ENCODE measurements at places on chromosomes 13 and 19.

- no peak for DNase-seq
Observed at GRCh38 chr13:43122791-43123190, 99.4 kb downstream of the DNAJC15 start.

- DNase-seq: no peak
Observed at GRCh38 chr13:77299587-77299986, 27.3 kb downstream of the MYCBP2 start.

DNA sequence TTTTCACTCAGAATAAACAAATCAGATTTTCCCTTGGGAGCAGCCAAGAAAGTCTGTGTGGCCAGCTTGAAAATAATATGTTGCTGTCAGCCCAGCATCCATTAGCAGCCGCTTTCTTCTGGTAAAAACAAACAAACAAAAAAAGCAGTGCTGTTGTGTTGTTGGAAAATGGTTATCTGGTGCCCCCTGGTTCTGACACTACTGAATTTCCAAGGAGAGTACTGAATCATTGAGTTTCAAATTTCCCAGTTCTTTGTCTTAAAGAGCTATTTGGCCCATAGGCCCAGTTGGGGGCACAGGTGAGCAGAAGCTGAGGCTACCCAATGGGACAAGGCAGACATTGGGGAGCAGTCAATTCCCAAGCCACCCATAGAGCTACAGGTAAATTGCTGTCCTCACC lies 995.9 kb downstream of the UQCRFS1 start:
- DNase-seq: no peak

DNA sequence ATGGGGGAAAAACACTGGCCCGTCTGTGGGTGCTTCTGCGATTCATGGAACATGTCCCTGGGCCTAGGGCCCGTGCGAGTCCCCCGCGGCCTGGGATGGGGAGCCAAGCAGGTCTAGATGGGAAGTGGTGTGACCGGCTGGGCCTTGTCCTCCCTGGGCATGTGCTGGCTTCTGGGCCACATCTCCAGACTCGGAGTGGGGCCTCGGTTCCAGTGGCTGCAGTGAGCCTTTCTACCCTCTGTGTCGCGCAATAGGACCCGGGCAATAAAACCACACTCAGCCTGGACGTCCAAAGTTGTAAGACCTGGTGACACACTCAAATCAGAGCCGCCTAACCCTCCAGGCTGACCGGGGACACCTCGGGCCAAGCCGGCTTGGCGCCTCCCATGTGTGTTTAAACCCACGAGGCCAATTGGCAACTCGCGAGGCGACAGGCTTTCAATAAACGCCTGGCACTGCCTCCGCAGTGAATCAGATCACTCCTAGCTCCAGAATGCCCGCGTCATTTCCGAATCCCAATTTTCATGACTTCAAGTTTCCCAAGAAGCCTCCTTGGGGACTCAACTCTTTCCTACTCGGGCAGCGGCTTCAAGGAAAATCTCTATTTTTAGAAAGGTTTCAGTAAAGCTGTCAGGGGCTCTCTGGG lies 57.3 kb downstream of the KLF2 start:
- peak; percentile 73 for DNase-seq

- no peak for DNase-seq
Observed at GRCh38 chr13:25988661-25989060, 63.2 kb downstream of the SHISA2 start.

DNA sequence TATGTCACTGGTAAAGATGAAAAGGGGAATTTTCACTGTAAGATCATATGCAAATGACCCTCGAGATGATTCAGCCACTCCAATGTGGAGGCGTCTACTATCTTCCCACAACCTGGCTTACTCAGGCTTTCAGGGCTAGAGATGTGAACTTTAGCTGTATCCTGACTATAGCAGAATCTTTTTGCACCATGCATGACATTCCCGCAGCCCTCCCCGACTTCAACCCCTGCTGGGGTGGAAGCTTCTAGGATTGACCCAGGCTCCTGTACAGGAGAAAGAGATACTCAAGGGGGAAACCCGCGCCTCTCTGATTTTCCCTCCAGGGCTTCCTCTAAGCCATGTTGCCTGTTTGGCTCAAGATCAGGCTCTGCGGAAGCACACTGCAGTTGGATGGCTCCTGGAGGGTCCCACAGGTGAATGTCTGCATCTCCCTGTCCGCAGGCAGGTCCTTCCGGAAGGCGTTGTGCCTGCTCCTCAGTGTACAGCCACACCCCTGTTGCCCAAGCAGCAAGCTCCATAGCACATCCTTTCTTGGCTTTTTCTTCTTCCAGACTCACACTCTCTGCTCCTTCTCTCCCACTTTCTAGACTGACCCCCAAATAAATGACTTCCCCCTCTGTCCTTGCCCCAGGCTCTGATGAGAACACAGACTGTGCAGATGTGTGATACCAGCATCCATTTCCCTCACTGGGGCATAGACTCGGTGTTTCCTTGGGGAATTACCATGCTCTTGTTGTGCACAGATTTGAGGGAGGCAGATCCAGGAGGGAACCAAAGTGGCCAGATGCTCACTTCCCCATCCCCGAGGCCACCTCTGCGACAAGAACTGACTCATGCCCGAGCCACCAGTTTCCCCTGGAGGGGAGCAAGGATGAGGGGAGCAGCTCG lies 29.1 kb upstream of the POP4 start:
- peak; percentile 81 for DNase-seq

DNA sequence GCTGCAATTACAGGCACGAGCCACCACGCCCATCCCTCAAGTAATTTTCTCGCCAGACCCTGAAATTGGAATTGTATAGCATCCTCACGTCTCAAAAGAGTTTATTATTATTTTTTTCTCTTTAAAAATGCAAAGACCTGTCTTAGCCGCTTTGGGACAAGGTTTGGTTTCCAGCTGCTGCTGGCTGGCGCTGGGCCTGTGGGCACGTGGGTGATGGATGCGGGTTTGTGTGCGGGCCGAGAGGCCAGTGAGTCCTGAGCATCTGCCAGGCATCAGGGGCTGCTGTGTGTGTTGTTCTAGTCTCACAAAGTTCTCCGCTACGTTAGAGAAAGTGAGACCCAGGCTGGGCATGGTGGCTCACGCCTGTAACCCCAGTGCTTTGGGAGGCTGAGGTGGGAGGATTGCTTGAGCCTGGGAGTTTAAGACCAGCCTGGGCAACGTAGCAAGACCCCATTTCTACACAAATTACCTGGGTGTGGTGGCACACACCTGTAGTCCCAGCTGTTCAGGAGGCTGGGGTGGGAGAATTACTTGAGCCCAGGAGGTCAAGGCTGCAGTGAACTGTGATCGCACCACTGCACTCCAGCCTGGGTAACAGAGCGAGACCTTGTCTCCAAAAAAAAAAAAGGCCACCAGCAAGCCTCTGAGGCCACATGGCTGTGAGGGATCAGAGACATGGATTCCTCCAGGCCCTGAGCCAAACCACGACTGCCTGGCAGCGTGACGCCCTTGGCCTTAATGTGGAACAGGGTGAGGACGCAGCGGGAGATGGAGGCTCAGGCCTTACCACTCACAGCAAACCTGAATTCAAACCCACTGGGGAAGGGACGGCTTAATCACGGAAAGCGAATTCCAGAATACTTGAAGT lies 4.7 kb upstream of the TMPRSS9 start:
- DNase-seq: no peak

DNA sequence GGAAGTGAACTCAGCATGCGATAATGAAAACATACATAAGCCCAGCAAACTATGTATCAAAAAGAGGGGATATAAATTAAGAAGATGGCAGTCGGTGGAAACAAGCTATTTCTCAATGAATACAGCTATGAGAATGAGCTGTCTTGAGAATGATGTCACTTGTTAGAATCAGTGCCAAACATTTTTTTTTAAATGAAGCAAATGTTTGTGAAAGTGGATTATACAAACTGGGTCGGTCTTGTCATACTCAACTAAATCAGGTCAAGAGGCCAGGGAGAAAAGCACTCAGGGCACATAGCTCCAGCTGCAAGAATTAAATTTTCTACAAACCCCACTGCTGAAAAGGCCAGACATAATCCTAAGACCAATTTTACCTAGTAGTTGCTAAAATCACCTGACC lies 1048.4 kb downstream of the SLITRK1 start:
- no peak for DNase-seq

GRCh38 chr13:45541806-45542205 lies 73.7 kb downstream of the ERICH6B start:
- DNase-seq: no peak

- DNase-seq: peak; percentile 55
Observed at GRCh38 chr13:97028441-97029299, 34.4 kb upstream of the OXGR1 start.

DNA sequence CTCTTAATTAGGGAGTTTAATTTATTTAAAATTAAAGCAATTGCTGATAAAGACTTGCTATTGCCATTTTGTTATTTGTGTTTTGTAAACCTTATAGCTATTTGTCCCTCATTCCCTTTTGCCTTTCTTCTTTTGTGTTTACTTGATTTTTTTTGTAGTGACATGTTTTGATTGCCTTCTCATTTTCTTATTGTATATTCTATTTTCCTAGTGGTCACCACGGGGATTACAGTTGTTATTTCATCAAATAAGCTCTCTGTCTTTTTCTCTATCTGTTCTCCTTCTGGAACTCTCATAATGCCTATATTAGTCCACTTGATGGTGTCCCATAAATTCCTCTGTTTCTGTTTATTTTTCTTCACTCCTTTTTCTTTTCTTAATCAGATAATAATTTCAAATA lies 64.4 kb upstream of the FRY start:
- DNase-seq: no peak

DNA sequence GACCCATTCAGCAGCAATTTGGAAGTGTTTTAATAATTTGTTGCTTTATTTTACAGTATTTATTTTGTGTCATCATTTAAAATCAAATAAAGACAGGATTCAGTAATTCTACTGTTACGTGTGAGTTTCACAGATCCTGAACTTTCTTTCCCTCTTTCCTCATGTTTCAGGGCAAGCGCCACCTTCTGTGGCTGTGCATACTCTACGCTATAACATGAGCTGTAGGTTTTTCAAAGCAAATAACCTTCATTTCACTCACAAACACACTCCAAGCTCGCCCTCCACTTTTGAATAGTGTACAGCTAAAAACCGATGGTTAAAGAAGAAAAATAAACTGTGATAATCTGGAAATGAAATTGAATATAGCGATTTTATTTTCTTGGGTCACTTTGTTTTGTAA lies 753.3 kb downstream of the OLFM4 start:
- no peak for DNase-seq

GRCh38 chr19:31318790-31319425 lies 30.3 kb downstream of the TSHZ3 start:
- DNase-seq: no peak

DNA sequence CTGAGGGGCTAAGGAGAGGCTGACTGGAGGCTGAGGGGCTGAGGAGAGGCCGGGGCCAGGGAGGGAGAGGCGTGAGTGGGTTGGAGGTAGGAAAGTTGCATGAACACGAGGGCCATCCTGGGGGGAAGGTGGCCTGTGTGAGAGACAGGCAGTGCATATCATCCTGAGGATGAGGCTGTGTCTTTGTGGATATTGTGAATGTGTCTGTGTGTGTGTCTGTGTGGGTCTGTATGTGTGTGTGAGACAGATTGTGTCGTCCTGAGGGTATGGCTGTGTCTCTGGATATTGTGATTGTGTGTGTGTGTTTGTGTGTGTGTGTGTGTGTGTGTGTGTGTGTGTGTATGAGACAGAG lies 422 bp downstream of the ZNF71 start:
- DNase-seq: no peak

GRCh38 chr13:81874253-81874652 lies 1533.3 kb upstream of the SPRY2 start:
- no peak for DNase-seq

DNA sequence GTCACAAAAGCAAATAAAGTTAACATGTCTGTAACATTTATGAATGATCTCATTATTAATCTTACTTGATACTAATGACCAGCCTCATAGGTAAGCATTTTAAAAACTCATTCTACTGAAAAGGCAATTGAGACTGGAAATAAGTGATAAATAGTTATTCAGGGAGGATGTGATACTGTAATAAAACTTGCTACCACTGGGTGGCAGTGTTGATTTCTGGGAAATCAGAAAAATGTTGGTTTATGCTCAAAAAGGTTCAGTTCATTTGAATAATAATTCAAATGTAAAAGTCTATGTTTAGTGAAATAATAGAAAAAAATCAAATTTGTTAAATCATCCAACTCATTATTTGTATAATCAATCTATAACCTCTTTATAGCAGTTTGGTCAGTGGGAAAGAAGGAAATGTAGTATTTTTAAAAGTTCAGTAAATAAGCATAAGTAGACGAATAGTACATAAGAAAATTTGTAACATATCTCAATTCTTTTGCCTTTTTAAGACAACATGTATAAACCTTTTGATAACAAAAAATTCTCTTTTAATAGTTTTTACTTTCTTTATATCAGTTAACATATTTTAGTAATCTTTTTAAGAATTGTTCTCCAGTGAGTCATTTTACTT lies 9.6 kb downstream of the ABHD13 start:
- no peak for DNase-seq

GRCh38 chr13:98915981-98916380 lies 61.9 kb downstream of the DOCK9 start:
- DNase-seq: no peak

DNA sequence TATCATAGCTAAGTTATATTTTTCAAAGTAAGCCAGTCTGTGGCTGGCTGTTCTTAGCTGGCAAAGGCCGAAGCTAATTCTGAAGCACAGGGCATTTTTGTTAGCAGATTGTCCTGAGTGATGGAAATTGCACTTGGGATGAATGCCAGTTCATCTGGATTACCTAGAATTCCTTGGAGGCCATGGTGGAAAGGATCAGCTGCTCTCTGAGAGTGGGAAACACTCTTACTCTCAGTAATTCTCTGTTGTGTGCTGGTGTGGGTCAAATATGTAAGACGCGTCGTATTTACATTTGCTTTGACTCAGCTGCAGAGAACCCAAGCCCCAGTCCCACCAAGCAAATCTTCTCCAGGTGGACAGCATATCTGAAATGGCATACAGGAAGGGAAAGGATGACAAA lies 60.7 kb upstream of the C1QTNF9B start:
- no peak for DNase-seq

GRCh38 chr13:71605744-71606143 lies 261.3 kb downstream of the DACH1 start:
- no peak for DNase-seq

DNA sequence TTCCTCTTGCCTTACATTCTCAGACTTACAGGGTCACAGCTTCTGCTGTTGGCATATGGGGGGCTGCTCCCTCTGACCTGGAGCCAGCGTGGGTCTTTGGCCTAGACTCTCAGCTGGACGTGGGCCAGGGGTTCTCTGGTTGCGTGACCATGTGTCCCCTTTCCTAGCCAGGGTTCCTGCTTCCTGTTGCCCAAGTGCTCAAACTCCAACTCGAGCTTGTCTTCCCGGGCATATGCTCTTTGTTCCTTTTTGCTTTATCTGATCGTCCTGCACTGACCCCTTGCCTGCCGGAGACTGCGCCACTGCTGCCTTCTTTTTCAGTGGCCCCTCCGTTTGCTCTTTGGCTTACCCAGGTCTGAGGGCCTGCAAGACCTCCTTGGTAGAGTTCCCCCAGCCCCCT lies 25.3 kb upstream of the GPR183 start:
- DNase-seq: no peak

GRCh38 chr19:38062959-38063761 lies 156.2 kb downstream of the SIPA1L3 start:
- peak; percentile 28 for DNase-seq

DNA sequence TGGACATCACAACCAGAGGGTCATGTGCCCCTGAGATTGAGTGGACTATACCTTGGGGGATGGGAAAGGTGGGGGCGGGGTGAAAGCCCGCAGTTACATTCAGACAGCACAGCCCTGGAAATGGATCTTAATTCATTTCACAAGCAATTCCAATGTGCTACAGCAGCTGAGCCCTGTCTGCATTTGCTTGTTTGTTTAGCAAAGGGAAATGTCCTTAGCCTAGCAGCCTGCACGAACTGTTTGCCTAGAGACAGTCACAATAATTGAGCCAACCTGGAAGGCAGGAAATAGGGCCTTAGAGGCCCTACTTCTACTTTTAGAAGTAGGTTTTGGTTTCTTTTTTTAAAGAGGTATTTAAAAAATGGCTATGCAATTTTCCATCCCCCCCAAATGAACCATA lies 177.3 kb upstream of the KL start:
- no peak for DNase-seq

Measured in head of caudate nucleus (tissue), 42 donors.